ENCODE measurements at places on chromosomes 5 and 9.

DNA sequence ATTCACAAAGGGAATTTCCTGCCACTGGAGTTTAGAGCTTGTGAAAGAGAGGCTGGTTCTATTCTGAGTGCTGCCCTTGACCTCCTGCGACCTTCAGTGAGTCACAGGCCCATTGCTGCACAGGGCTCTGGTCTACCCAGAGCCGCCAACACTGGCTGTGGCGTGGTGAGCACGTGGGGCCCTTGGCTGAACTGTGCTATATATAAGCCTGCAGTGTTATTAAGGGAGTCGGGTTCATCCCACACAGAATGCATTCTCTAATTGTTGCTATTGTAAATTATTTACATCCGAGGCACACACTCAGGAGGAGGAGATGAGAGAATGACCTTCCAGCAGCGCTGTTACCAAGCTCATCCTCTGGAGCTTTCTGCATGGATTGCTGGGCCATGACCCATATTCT lies 47.1 kb downstream of the BRINP1 start:
- no peak for DNase-seq

GRCh38 chr5:56480705-56481427 lies 247.7 kb upstream of the ANKRD55 start:
- DNase-seq, result no peak

DNA sequence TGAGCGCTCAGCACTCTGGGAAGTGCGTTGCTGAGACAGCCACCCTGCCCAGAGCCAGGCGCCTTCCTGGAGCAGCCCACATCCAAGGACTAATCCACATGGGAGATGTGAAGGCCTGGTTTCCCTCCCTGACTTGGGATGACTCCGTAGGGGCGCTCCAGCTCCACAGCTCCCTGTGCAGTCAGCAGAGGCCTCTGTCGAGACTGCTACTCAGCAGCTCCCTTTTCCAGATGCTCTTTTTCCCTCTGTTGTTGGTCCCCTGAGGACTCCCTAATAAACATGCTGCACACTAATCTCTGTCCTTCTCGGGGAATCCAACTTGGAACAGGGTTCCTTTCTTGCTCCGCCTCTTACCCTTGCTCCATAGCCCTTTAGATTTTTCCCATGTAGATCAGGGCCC lies 237.3 kb downstream of the ZSWIM6 start:
- no peak for DNase-seq

- DNase-seq, result peak; percentile 26
Observed at GRCh38 chr5:181088289-181088688, 42.7 kb downstream of the OR2V1 start.

Measured in GM12891 (cell line).